ENCODE measurements at places on chromosomes 12 and 14.

DNA sequence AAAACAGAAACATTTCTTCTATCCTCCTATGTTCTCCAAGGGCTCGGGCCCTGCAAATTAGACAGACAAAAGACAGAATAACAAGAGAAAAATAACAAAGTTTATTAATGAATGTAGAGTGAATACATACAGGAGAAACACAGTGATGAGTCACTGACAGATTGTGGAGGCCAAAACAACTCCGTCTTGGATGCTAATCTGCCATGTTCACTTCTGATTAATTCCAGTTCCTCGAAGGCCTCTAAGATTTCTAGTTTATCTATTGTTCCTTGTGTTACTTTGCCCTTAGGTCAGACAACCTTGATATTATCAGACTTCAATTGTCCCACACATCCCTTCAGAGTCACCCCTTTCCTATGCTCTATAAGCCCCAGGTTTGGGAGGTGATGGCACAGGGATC lies 26.8 kb upstream of the NEDD1 start:
- no peak for DNase-seq

- DNase-seq, result peak; percentile 46
These were observed 9.0 kb downstream of the CCDC85C start for GRCh38 chr14:99595034-99595433.

DNA sequence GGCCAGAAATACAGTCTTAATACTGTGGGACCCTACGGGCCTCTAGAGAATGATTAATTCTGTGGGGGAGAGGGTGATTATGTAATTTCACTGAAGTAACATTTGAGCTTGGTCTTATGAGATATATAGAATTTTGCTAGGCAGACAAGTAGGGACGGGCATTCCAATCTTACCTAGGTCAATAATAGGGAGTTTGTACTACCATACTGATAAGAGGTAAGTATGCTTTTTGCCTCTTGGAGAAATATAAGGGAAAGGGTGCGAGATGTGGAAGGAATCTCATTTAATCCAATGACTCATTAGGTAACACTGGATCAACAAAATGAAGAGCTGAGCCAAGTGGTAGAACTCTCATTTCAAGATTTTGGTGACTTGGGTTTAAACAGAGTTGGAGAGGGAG lies 5.2 kb downstream of the RAB5B start:
- no peak for DNase-seq

- DNase-seq, result no peak
These were observed 55.5 kb downstream of the ETV6 start for GRCh38 chr12:11705010-11705409.

- no peak for DNase-seq
These were observed 169.7 kb upstream of the NUDT4 start for GRCh38 chr12:93208011-93208410.

GRCh38 chr12:71159264-71159663 lies 1.5 kb upstream of the TSPAN8 start:
- no peak for DNase-seq

- no peak for DNase-seq
These were observed 40.9 kb upstream of the VASH1 start for GRCh38 chr14:76720382-76720813.

DNA sequence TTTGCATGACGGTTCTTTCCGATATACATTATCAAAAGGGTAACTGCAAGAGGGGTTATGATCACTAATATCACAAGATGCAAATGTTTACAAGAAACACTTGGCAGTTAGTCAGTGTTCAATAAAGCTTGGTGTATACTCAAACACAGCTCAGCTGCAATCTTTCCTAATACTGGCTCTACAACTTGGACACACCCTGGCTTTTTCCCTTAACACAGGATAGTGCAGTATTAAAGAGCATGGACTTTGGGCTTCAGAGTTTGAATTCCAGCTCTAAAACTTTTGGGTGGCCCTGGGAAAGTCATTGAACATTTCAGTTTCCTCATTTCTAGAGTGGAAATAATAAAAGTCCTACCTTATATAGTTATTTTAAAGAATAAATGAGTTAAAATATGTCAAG lies 107.0 kb downstream of the HECTD4 start:
- no peak for DNase-seq

DNA sequence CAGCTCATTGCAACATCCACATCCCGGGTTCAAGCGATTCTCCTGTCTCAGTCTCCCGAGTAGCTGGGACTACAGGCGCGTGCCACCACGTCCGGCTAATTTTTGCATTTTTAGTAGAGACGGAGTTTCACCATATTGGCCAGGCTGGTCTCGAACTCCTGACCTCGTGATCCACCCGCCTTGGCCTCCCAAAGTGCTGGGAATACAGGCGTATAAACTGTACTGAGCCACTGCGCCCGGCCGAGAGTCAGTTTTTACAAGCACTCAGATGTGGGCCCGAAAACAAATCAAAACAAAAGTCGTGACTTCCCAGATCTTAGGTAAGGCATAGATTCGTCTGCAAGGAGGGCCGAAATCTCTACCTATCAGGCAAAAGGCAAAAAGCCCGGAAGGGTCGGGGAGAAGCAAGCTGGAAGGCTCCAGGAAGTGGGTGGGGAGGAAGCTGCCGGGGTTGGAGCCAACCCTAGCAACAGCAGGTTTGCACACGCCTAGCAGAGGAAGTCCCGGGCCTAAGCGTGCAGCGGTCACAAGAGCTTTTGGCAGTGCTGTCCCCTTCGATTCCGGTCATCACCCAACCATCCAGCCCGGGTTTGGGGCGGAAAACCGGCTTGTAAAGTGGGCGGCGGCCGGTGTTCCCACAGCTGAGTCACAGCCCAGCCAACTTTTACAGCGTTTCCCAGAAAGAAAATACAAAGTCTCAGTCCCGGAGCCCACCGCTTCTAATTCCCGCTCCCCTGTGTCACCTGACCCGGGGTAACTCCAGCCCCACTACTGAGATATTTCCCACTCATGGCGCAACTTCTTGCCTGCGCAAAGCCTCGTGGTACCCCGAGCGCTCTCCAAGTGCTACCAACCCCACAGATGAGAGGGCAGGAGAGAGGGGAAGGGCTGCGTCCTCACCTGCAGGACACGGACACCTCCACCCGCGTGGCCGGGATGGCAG lies 583 bp downstream of the CPNE8 start:
- peak; percentile 52 for DNase-seq

- DNase-seq, result peak; percentile 42
These were observed 33.0 kb downstream of the CDKL1 start for GRCh38 chr14:50363714-50364111.

DNA sequence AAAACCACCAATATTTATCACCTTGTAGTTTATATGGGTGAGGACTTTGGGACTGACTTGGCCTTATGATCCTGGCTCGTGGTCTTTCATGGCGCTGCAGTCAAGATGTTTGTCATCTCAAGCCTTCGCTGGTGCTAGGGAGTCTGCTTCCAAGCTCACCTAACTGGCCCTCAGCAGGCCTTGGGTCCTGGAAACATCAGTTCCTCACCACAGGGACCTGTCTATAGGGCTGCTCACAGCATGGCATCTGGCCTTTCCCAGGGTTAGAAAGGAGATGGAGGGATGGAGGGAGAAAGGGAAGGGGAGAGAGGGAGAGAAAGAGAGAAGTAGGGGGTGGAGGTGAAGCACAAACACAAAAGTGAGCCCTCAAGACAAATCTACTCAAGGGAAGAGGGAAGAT lies 31.7 kb downstream of the VCPKMT start:
- DNase-seq, result no peak

- DNase-seq, result no peak
These were observed 151.2 kb upstream of the C14orf180 start for GRCh38 chr14:104428333-104428851.

DNA sequence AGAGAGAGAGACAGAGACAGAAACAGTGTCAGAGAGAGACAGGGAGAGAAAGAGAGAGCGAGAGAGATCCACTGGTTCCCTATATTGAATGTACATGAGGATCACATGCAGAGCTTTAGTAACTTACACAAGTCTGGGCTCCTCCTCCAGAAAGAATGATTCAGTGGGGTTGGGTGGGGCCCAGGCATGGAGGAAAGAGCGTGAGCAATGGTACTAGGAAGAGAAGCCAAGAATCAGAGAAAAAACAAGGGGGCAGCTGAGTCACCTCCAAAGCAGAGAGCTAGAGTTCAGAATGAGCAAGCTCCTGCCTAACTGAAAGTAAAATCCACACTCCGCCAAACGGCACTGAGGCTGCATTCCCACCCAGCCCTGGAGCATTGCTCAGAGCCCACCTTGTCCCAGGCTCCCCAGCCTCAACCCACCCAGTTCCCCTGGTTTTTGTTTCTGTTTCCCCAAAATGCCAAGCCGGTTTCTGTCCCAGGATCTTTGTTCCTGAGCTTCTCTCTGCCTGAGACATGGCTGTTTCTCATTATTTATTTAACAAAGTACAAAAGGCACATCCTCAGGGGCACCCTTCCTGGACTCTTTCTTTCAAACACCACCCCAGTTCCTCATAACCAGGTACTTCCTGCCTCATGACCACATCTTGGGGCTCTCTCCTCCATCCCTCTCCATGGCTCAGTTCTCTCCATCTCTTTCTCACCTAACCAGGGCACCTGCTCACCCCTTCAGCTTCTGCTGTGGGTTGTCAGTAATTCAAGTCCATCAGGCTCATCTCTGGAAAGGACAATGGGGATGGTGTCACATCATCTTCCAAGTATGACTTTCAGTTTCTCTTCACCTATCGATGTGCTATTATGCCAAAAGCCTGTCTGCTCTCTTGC lies 670.3 kb upstream of the TBX3 start:
- no peak for DNase-seq

- peak; percentile 40 for DNase-seq
These were observed 6.8 kb upstream of the PSMA6 start for GRCh38 chr14:35285168-35286002.

All from stimulated activated CD4-positive, alpha-beta T cell treated with anti-CD3 and anti-CD28 coated beads, Interleukin-4, amount 100 ng/mL, for 24 hours (primary cell).